RKO (cell line): ENCODE measurements at places on chromosomes 5 and 9.

- DNase-seq, result no peak
Measured at GRCh38 chr5:133897431-133897830, 71.0 kb downstream of the C5orf15 start.

DNA sequence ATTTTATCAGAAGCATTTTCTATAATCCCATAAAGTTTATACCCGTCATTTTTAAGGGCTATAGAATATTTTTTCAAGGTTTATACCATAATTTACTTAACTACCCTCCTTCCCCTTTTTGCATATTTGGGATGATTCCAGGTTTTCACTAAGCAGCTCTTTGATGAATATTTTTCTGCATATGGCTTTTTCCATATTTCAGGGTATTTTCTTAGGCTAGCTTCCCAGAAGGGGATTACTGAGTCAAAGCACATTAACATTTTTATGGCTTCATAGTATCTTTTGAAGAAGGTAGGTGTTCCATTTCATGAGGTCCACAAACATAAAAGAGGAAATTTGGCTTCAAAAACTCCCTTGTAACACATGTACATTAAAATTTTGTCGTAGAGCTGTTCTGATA, 14.6 kb upstream of the COL15A1 start:
- DNase-seq, result no peak

GRCh38 chr9:93679536-93680442, 103.4 kb downstream of the PHF2 start:
- no peak for DNase-seq

DNA sequence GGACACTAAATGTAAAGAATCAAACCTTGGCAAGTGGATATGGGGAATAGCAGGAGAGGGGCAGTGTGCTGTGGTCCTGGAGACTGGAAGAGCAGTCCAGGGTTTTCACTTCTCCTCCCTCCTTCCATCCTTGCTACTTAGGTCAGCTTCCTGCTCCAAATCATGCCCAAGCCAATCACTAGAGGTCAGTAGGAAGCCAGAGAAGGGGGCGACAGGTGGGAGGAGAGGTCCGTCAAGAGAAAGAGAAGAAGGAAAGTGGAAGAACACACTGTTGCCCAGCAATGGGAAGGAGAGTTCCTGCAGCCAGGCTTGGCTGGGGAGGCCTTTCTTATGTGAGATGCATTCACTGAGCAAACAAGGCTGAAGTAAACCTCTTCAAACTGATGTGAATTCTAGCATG, 289.6 kb downstream of the DTWD2 start:
- no peak for DNase-seq

DNA sequence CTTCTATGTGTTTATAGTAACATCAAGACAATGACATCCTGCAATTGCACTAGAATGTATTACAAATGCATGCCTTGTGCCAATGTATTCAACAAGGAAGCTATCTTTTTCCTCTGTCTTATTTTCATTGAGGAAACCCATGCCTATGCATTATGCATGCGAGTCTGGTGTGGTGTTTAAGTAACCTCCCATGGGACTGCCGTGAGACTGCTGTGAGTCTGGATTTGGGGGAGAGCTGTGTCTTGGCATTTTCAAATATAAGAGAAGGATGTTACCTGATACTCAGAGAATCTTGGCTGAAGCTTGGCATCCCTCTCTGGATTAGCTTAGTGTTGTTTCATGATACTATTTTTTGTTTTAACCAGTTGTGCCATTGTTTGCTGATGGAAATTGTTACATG, 98.3 kb downstream of the F2RL2 start:
- no peak for DNase-seq

- DNase-seq, result peak; percentile 42
Measured at GRCh38 chr5:148224117-148224742, 14.1 kb upstream of the MARCOL start.

DNA sequence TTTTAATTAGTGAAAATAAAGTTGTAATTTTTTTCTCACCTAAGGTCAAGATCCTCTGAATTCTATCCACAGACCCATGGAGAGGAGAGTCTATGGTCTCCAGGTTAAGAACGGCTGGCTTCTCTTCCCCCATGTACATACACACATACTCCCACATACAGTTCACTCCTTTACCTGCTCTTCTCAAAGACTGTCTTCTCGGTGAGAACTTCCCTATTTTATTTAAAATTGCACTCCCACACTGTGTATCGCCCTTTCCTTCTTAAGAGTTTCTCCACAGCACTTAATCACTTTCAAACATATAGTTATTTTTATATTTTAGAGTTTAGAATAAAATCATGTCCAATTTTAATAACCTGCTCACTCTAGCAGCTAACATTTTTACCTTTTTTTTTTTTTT, 3.6 kb upstream of the JADE2 start:
- DNase-seq, result no peak

DNA sequence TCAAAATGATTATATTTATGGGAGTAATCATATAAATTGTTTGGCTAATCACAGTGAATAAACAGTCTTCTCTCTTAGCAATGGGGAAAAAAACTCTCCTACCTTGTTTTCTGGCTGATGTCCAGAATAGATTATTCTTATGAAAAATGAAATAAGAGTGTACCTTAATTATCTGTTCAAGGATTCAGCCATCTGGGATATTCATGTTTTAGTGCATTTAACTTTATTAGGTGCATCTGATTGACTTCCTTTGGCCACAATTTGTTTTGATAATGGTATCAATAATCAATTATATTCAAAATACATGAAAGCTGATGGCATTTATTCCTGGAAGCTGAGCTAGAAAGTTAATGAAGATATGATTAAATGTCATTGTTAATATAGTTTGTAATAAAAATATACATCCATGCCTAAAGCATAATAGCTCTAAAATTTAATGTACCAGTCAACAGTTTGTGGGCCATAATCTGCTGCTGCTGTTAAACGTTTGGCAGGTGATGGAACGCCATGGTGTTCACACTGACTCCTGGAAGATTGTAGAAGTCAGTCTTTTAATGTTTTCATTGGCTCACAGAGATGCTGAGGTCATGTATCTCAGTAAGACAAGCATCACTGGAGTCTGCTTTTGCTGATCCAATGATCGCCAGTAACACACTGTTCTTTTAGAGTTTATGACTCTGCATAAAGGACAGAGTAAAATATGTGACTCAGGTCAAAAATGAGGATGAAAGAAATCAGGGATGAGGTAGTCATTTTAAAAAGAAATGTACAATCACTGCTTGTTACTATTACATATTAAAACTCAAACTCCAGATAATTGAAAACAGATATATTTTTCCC, 105.8 kb downstream of the ISL1 start:
- no peak for DNase-seq

DNA sequence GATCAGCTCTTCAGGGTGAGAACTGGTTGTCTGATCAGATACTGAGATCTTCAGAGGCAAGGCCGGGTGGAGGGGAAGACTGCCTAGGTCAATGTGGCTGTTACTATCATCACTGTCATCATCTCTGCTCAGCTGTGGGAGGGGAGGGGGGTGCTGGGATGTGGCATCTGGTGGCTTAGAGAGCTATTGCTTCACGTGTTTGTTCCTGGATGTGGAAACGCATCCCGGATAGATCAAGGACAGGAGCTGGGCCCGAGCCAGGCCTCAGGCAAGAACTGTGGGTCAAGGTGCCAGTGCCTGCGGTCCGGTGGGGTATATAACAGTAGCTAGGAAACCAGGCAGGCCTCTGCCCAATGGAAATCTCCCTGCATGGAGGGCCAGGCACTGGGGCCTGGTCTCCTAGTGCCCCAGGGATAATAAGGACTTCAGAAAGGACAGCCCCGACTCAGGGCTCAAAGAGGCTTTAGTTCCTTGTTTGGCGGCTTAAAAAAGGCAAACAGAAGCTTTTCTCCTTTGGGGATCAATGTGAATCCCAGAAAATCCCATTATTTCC, 30.3 kb upstream of the TIFAB start:
- no peak for DNase-seq

DNA sequence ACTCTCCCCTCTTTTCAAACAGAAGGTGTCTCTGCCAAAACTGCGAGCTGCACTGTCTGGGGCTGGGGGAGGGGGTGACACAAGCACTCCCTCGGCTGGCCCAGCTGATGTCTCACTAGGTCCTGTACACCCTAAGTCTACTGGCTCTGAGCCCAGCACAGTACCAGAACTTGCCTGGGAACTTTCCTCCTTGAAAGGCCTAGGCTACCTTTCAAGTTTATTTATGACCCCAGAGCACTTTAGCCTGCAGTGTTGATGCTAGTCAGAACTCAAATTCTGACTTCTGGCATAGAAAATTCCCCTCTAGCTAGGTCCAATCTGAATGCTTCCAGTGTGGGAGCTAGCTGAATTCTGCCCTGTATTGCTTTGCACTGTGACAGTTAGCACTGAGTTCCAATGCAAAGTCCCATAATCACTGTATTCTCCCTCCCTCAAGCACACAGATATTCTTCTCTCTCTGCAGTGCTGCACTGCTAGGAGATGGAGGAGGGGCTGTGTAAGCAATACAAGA, 10.5 kb downstream of the LURAP1L start:
- DNase-seq, result no peak

DNA sequence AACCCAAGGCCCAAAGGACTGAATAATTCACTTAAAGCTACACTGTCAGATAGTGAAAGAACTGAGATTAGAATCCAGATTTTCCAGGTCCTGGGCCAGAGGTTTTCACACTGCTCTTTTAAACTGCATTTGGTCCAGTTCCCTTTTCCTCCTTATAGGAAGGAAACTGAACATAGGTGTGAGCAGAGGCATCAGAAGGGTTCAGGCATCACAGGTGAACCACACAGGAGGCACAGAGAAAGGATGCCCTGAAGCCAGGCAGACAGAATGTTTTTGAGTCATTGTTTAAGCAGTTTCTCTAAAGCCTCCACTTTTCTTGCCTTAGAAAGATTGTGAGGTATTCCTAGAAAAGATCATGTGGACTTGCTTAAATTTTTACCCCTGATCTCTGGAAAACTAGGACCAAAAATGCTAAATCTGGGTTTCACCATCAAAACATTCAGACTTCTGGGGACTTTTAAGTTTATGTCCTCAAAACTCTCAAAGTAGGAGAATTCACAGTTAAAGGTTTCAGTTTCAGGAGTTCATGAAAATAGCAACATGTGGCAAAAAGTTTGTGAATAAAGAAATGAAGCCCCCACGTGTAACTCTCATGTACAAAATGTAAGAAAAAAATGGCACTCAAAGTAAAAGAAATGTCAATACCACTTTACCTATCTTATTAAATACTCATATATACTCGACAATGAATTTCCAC, 386.1 kb downstream of the NTRK2 start:
- no peak for DNase-seq

- no peak for DNase-seq
Measured at GRCh38 chr5:107835096-107835495, 164.4 kb upstream of the EFNA5 start.

- DNase-seq, result no peak
Measured at GRCh38 chr5:132776938-132777208, 166 bp downstream of the SEPTIN8 start.

DNA sequence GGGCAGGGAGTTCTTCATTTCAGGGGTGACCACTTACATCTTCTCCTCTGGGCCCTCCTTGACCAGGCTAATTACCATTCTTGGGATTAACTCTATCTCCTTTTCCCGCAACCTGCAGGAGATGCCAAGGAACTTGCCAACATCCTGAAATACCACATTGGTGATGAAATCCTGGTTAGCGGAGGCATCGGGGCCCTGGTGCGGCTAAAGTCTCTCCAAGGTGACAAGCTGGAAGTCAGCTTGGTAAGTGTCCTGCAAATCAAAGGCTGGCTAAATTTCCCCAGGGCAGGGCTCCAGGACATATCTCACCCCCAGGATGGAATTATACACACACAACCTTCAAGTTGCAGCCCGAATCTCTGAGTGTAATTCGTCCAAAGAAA, 30.2 kb downstream of the TGFBI start:
- no peak for DNase-seq

DNA sequence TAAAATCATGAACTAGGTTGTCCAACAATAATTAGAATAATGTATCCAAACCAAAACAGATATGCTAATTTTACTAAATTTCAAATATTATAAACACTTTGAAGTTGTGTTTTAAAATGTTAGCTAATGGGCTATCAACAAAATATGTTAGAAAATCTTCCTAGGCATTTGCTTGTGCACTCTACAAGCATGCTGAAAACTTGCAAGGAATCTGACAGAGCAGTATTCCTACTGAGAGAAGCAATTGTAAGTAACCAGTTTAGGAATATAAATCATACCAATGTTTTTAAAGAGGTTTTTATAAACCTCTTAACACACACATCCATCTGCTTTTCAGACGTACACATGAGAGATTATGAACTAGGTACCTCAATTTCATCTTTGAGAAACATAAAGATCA, 228.4 kb upstream of the TBCA start:
- DNase-seq, result no peak

DNA sequence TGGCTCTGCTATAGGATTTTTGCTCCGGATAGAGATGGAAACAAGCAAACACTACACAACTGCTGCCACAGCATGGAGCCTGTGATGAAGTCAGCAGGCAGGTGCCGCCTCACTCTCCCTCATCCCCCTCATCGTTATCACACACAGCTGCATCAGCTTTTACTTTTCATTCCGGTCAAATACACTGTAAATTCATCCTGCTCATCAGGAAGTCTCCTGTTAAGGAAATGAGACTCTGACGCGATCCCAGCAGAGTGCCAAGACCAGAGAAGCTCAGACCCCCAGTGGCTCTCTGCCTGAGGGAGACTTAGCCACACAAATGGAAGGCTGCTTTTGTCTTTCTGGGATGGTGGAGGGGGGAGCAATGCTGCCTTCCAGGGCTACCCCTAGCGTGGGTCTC, 270.2 kb downstream of the ELAVL2 start:
- no peak for DNase-seq

DNA sequence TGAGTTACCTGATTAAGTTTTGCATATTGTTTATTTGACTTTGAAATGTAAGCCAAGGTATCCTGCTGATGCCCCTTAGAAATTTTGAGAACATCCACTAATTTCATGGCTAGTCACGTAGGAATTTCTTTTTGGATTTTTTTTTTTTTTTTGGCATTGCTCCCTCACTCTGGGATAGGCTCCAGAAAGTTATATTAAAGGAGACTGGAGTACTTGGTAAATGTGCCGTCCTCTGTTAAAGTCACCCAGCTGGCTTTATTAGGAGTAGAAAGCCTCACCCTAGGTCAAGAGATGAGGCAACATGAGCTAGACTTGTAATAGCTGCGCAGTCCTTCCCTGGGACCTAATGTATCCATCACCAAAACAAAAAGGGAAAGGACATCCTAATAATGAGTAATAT, 3.1 kb downstream of the KCTD16 start:
- DNase-seq, result no peak

DNA sequence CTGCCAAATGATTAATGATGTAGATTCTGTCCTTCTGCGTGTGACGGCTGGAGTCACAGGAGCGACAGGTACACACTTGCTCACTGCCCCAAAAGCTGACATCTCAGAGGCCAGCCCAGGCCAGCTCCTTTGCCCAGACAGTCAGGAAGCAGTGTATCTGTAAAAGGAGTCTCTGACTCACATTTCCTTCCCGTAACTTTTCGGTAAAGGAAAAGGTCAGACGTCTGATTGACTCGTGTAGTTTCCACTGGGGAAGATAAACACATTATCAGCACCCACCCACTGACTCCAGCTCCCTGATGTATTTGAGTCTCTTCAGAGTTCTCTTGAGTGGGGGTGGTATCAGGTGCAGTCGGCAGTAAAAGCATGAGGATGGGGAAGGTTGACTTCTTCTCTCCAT, 64.4 kb upstream of the WWC1 start:
- DNase-seq, result no peak
